ENCODE measurements at places on chromosomes 5 and 9.

DNA sequence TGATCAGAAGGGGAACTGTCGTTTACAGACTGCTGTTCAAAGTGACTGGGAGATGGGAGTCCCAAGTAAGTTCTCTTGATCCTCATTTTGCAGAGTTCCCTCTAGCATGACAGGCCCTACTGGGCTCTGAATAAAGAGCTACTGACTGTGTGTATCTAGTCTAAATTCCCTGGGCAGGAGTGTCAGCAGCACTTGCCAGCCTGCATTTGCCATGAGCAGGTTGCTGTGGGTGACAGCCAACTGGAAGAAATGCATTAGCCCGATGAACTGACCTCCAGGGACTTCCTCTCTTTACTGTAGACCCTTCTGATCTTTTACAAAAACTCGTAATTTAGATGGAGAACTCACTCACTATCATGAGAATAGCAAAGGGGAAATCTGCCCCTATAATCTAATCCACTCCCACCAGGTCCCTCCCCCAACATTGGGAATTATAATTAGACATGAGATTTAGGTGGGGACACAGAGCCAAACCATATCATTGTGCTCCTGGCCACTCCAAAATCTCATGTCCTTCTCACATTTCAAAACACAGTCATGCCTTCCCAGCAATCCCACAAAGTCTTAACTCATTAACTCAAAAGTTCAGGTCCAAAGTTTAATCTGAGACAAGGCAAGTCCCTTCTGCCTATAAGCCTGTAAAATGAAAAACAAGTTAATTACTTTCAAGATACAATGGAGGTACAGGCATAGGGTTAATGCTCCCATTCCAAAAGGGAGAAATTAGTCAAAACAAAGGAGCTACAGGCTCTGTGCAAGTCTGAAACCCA lies 78.9 kb upstream of the CXCL14 start:
- no peak for DNase-seq

GRCh38 chr5:107687937-107688336 lies 17.2 kb upstream of the EFNA5 start:
- no peak for DNase-seq

DNA sequence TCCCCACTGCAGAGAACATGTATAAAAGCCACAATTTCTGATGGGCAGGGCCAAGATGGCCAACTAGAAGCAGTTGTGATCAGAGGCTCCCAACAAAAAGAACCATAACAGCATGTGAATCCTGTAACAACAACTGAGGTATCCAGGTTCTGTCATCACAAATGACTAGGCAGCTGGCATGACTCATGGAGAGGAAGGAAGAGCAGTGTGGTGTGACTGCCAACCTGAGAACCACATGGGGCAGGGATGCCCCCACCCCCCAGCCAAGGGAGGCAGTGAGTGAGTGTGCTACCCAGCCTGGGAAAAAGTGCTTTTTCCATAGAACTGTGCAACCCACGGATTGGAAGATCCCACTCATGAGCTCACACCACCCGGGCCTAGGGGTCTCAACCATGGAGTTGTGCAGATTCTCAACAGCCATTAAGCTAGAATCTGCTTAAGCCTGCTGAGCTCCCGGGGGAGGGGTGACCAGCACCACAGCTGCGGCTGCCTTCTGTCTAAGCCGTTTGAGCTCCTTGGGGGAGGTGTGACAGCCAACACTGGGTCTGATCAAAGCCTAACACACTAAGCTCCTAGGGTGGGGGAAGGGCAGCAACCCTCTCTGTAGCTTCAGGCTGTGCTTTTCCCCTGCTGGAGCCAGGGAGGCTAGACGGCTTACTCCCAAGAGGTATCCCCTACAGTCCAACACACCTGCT lies 80.1 kb upstream of the DMAC1 start:
- DNase-seq = no peak

- DNase-seq = no peak
These were observed 105.3 kb downstream of the RASGRF2 start for GRCh38 chr5:81065492-81065891.

DNA sequence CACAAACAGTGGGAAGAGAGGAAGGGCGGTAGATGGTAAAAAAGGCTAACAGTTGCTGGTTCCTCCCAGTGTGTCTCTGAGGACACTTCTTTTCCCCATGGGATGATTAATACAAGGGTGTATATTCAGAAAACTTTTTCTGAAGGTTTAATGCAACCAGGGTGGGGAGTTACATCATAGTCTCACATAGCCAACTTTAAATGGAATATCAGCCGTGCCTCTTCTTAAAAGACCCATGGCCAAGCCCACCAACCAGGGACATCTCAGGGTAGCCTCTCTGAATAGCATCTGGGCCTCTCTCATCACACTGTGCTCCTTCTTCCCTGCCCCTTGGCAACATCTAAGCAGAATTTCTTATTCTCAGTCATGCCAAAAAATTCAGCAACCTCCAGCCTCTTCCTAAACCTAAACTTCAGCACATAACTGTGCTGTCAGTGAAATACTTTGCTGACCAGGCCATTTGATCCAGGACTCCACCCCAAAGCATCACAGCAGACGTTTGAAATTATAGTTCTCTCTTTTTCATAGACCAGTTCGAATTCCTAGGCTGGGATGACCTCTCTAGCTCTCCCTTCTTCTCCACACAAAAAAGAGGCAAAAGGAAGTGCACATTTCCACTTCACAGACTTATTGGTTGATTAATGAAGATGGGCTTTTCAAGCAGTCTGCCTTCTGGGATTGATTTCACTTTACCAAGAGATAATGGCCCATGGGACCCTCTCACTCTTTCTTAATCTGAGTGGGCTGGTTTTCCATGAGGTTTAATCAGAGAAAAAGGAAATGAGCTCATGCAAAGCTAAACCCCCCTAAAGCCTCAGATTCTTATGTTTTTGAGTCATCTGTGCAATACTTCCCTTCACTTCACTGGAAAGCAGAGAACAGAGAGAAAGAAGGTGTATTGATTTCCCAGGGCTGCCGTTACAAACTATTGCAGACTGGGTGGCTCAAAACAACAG lies 85.1 kb upstream of the RAI14 start:
- no peak for DNase-seq

DNA sequence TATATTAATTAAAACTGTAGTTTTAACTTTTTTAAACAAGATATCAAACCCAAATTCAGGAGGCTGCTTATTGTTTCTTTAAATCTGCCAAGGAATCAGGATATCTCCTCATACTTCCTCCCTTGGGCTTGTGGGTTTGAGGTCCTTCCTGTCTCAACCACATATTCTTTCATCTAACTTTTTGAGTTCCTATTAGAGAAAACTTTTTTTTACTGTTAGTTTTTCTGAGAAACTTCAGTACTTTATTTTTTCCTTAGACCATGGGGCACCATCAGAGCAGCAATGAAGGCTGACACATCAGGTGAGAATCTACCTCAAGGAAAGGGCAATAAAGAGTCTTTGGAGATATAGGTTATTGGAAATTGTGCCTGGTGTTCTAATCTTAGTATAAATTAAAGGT lies 56.7 kb downstream of the TSSK1B start:
- DNase-seq = no peak

GRCh38 chr9:97487861-97488260 lies 13.6 kb upstream of the TMOD1 start:
- no peak for DNase-seq

DNA sequence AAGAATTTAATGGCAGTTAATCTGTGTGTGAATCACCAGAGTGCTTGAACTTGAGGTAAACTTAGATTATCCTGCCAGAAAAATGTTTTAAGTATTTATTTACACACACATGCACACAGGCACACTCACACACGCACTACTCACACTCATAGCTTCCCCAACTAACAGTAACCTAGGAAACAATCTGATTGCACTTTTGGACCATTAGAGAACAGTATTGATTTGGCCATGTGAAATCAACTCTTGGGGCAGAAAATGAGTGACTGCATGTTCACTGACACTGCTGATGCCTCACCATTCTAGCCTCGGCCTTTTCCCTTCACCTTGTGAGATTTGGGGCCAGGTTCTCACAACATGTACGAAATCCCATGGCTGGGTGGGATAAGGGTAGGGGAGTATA lies 64.1 kb downstream of the SLC1A3 start:
- no peak for DNase-seq

DNA sequence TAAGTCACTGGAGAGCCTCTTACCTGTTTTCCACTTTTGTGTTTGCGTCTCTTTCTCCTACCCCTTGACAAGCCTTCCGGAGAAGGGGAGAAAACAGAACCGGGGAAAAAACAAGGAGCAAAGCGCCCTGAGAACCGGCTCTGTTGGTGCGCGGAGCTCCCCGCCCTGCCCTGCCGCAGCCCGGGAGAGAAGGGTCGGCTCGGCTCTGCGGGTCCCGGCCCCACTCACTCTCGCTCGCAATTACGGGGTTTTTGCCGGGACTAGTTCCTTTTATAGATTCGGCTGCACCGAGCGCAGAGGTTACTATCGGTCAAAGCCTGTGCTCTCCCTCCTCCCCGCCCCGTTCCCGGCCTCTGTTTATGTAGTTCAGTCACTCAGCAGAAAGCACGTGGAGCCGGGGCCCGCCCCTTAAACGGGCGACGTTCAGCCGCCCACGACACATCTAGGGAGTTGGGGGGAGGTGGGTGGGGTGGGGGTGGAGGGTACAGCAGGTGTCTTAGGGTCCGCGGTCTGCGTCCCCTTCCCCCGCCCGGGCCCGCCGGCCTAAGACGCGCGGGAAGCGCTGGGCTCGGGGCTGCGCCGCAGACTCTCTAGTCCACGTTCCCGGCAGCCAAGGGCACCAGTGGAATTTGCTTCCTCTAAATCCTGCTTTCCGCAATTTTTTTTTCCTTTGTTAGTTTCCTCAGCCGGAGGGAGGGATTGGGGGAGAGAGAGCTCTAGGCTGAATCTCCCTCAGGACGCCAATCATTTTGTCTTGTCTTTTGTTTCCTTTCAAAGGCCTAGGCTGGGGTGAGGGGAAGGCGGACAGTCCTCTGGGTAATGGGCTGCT lies at the start of gene ABCA1:
Gene ABCA1, minus strand, starts transcription at position 244 of the 829 bp plus-strand sequence. CDS start 24,476 bp downstream, outside the sequence.
- peak; percentile 20 for DNase-seq

DNA sequence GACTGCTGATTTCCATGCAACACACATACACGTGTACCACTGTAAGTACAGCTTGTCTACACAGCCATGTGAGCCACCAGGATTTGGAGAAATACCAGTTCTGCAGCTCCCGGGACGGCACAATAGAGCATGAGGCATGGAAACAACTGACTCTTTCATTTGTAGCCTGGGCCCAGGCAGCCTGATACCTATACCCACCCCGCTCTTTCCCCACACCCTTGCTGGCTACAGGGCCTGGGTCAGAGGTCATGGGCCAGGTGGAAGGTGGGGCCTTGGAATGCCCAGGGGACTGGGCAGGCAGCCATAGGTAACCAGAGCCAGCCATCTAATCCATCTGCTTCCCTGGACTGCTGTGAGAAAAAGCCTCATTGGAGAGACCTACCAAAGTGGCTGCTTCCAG lies 39.0 kb upstream of the ZSWIM6 start:
- no peak for DNase-seq

GRCh38 chr5:5490774-5491347 lies 68.4 kb downstream of the ICE1 start:
- DNase-seq = no peak

- DNase-seq = no peak
These were observed 152.9 kb downstream of the SGCD start for GRCh38 chr5:156479849-156480248.

DNA sequence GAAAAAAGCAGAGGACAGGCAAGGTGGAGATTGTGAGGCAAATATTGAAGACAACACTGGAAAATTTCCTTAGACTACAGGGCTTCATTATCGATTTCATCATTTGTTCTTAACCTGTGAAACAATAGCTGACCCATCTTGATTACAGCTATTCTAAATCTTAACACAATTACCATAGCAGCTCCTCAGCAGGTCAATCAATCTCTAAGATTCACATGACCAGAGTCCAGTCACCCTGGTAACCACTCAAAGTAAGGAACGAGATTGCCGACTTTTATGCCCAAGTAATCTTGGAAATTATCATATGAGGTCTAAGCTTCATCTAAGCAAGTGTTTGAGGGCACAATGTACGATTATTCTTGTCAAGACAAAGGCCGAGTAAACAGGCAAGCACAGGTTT lies 93.8 kb downstream of the TTC39B start:
- DNase-seq = no peak

DNA sequence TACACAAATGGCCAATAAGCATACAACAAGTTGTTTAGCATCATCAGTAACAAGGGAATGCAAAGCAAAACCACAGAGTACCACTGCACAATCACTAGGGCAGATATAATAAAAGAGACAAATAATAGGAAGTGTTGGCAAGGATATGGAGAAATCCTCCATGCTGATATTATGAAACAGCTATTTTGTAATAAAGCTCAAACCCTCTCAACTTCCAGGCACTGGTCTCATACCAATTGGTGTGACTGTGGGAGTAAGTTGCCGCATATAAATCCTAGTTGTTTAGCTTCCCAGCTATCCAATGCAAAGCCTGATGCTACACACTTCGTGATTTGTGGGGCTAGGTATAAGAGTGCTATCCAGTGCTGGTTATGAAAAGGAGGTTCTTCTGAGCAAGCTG lies 88.6 kb downstream of the SMIM23 start:
- DNase-seq = no peak

- no peak for DNase-seq
These were observed 3.8 kb upstream of the ATP6V0E1 start for GRCh38 chr5:172979778-172980177.

DNA sequence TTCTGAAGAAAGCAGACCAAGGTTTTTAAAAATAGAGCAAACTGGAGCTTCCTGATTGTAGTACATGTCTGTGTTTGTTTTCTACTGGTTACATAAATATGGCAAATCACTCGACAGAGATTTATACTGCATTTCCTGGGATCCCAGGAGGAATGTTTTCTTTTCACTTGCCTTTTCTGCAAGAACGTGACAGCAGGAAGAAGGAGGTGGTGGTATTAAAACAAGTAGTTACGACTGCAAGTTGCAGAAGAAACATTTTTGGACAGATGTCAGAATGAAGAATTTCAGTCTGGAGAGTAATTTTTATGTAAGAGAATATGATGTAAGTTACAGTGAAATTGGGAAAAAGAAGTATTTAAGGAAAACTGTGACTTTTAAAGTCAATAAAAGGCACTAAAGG lies 253.7 kb upstream of the NFIL3 start:
- DNase-seq = no peak

- no peak for DNase-seq
These were observed 75.7 kb downstream of the FBN2 start for GRCh38 chr5:128462330-128462729.

- no peak for DNase-seq
These were observed 94.5 kb upstream of the LIFR start for GRCh38 chr5:38650946-38651345.

GRCh38 chr5:93677359-93677891 lies 64.0 kb downstream of the POU5F2 start:
- no peak for DNase-seq

GRCh38 chr9:120365386-120365785 lies 214.6 kb downstream of the CDK5RAP2 start:
- DNase-seq = no peak

Data from stimulated activated CD8-positive, alpha-beta memory T cell treated with anti-CD3 and anti-CD28 coated beads, Interleukin-4, amount 100 ng/mL, for 4 hours (primary cell).